NB4 (cell line): ENCODE measurements at places on chromosomes 11 and 22.

DNA sequence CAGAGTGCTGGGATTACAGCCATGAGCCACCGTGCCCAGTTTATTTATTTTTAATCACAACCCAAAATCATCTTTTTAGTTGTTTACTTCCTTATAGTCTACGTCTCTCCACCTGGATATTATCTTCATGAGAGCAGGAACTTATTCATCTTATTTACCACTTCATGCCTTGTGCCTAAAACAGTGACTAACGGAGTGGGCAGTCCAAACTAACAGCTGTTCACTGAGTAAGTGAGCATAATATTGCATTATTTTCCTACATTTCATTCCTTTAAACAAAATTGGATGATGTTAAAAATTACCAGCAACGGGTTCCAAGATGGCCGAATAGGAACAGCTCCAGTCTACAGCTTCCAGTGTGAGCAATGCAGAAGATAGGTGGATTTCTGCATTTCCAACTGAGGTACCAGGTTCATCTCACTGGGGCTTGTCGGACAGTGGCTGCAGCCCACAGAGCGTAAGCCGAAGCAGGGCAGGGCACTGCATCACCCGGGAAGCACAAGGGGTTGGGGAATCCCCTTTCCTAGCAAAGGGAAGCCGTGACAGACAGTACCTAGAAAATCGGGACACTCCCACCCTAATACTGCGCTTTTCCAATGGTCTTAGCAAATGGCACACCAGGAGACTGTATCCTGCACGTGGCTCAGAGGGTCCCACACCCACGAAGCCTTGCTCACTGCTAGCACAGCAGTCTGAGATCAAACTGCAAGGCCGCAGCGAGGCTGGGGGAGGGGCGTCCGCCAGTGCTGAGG, 14.1 kb downstream of the TMEM123 start:
- no peak for DNase-seq

- peak; percentile 51 for DNase-seq
Observed at GRCh38 chr11:67435031-67435726, 2.3 kb downstream of the PTPRCAP start.

- no peak for DNase-seq
Observed at GRCh38 chr22:38097557-38098409, 12.7 kb downstream of the BAIAP2L2 start.

DNA sequence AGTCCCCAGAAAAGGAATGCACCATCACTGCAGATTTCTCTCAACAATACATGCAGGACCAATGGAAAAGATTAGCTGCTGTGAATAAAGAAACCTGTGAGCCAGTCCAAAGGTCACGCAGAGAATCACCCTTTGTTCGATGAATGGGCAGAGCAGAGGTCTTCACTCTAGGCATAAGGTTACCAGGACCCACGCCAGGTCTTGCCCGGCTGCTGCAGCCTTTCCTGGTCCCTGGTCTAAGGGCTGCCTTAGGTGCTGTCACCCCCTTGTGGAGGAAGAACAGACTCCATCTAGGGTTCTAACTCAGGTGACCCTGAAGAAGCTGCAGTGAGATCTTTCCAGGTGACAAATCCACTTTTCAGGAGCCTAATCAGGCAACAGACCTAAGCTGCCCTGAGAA, 29.0 kb upstream of the NAP1L4 start:
- DNase-seq = peak; percentile 53

DNA sequence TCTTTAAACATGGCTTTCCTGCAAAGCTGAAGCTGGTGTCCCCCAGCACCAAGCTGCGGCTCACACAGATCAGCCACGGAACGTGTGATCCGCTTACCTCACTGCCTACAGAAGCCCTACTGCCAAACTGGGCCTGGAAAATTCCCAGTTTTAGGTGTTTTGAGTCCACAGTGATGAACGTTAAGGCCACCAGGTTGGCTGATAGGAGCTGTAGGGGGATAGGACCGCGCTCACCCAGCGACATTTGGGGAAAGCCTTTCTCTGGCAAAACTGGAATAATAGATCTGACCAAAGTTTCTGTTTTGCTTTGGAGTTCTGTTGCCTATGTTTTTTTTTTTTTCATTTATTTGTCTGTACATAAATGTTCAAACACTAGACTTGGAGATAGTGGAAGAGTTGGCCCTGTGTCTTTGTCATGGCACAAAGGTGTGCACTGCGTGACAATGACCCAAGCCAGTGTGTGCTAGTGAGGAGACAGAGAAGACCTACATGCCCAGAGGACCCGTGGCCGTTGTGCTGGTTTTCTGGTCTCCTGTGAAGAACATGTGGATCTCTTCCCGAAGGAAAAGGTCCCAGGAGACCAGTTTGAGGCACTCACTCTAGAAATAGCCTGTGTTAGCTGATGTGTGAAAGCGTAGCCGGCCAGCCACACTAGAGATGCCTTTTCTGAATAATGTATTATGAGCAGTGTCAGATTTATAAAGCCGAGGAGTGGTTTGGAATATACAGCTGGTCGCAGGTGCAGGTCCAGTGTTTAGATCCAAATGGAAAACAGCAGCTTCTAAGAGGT, 15.0 kb downstream of the ASPHD2 start:
- no peak for DNase-seq

DNA sequence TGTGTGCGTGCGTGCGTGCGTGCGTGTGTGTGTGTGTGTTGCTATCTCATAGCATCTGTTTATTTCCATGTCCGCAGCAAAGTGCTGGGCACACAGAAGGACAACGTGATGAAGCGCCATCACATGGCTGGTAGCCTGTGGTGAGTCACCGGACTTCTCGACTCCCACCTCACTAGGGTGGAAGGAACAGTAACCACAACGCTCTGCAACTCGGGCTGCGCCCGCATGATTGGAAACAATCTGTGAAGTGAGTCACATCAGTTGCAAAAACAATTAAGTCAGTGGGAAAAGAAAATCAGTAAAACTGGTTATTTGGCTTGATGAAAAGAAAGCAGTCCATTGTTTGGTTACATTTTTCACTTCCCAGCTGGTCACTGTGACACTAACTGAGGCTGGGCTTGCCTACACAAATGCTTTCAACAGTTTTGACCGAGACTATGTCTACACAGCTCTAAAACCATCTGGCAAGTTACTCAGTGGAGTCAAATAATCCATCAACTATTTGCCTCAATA, 437.3 kb upstream of the CADM1 start:
- peak; percentile 86 for DNase-seq

DNA sequence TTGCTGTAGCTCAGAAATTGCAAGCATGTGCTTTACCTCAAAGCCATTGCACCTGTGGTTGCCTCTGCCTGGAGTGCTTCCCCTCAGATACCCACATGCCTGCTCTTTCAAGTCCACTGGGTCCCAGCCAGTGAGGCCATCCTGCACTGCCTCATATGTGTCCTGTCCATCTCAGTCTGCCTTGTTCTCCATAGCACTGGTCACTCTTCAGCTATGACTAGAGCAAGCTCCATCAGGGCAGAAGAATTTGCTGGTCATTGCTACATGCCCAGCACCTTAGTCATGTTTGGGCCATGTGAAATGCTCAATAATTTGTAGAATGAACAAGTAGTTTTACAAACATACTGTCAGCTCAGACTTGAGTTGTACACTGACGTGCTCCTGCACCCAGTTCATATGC, 64.4 kb upstream of the HORMAD2 start:
- no peak for DNase-seq

DNA sequence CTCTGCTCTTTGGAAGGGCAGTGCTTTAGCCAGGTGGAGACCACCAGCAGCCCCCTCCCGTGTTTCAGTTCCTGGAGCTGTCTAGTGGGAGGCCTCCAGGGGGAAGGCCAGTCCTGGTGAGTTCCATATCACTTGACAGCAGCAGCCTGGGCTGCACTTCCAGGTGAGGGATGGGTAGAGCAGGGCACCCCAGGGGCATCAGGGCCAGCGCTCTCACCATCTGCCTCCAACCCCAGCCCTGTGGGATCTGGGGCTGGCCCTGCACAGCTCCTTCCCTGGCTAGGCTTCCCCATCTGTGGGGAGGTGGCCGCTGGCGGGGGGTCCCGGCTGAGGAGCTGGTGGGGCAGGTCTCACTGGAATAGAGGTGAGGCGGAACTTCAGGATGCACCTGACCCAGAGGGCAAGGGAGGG, 60.5 kb downstream of the MORC2 start:
- DNase-seq = no peak

GRCh38 chr22:23575601-23576000, 4.5 kb downstream of the IGLL1 start:
- no peak for DNase-seq

- peak; percentile 62 for DNase-seq
Observed at GRCh38 chr11:32960553-32961164, 55.0 kb upstream of the DEPDC7 start.

GRCh38 chr11:38272376-38272775, 1674.3 kb upstream of the RAG2 start:
- no peak for DNase-seq

GRCh38 chr22:49827271-49827852, 311 bp downstream of the BRD1 start:
- DNase-seq = peak; percentile 35

GRCh38 chr11:86218125-86219084, 26.1 kb upstream of the EED start:
- peak; percentile 82 for DNase-seq

DNA sequence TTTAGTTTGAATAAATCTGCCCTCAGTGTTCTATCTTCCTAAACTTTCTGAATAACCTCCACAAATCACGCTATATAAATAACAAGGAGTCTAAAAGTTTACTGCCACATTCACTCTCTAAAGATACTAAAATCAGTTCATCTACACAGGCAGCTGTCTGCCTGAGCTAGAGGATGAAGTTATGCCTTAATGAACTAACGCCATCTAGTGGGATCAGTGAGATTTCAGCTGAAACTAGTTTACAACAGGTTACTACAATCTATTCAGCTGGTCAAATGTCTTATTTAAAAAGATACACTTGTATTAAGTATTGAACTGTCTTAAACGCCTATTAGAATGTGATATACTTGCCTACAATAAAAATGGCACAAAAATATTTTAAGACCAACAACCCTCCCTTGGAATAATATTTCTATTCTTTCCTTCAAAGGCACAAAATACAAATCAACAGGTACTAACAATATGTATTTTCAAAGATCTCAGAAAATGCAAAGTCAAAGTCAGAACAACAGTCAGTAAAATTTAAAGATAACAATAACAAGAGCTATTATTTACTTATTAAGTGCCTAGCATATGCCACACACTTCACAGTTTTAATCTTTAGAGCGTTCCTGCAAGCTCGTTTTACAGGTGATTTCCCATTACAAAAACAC, 84.1 kb downstream of the LARGE2 start:
- DNase-seq = peak; percentile 76

DNA sequence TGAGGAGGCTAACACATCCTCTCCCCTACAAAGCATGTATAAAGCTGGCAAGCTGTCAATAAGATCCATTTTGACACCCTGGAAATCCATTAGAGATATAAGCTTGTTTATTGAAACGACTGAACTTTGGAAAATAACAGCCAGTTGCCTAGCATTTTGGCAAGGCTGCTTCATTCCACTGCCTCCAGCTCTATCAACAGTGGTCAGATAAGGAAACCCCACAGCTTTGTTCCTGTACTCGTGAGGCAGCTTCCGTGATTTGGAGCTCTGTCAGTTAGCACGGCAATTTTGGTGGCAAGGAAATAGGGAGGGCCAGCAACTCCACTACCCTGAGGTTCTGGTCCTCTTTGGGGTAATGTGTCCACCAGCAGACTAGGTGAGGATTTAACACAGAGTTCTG, 2.0 kb upstream of the OR51S1 start:
- DNase-seq = no peak

DNA sequence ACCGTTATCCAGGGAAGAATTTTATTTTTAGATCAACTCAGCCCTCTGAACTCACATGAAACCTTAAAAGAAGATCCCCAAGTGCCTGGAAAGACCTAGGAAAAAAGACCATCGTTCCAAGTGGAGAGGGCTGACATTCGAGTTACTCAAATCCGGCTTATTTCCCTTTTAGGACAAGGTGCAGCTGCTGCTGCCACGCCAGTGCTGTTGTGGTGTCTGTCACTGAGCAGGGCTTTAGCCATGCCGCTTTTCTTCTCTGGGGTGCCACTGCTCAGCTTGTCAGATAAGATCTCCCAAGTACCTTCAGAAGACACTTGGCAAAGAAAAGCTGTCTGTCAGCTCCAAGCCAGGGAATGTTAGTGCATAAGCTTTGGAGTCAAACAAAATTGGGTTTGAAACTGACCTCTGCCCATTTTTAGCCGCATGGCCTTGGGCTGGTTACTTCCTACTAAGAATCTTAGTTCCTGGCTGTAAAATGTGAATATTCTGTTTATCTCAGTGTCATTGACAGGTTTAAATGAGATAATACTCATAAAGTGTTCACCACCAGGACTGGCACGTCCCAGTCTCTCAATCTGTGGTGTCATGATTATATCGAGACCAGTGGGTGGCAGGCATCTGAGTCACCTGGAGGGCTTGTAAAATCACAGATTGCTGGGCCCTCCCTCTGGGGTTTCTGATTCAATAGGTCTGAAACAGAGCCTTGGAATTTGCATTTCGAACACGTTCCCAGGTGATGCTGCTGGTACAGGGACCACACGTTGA, 117.5 kb downstream of the PKNOX2 start:
- no peak for DNase-seq

DNA sequence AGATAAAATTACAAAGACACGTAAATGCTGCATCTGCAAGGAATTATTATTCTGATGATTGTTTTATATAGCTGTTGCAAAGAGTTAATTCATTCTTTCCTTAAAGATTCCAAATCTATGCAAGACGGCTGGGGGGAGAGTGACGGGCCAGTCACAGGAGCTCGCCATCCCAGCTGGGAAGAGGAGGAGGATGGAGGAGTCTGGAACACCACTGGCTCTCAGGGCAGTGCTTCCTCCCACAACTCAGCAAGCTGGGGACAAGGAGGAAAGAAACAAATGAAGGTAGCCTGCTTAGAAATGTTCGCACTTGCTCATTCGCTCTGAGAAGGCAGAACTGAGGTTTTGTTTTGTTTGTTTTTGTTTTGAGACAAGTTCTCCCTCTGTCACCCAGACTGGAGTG, 73.0 kb upstream of the ADSL start:
- no peak for DNase-seq

DNA sequence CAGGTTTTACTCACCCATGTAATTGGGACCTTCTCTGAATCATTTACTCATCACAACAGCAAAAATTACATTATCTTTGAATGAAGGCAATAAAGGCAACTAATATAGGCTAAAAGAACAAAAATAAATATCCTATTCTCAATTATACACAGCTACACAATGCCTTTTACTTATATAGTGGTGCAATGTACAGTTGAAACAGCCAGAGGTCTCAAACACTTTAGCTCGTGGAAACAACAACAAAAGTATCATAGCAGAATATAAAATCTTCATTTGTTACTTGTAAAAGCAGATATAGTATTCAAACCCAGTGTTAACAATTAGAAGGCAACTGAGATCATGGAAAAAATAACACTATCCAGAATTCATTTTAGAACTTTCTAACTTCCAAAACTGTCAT, 20.6 kb upstream of the CCDC34 start:
- no peak for DNase-seq

- DNase-seq = no peak
Observed at GRCh38 chr11:99489581-99489980, 468.8 kb downstream of the CNTN5 start.

DNA sequence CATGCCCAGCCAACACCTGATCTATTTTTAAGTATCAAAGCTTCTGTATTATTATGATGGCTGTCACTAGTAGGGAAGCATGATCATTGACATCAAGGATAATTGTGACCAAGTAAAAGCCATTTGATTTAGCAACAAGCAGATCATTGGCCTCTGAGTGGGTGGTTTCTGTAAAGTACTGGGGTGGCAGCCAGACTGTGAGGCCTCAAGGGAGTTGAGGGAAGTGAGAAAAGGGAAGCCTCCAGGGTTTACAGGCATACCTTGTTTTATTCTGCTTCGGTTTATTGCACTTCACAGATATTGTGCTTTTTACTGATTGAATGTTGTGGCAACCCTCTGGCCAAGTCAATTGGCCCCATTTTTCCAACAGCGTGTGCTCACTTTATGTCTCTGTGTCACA, 60.1 kb downstream of the PRR5L start:
- DNase-seq = peak; percentile 83
